Femur (tissue), 1 donor: ENCODE measurements at places on chromosomes 6 and 20.

- DNase-seq = no peak
Observed at GRCh38 chr6:28597924-28598722, 72.4 kb downstream of the GPX5 start.

DNA sequence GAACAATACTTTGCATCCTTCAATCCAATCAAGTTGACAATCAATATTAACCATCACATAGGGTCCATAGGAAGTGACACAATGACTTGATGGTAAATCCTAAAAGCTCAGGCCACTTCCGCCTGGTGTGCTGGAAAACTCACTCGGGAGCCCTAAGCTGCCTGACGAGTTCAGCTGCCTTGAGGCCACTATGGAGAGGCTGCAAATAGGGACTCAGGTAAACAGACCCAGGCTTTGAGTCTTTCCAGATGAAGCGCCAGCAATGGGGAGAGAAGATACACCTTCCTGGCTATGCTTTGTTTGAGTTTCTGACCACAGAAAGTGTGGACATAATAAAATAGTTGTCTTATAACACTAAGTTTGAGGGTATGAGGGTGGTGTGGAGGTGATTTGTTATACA lies 112.6 kb downstream of the GPR63 start:
- DNase-seq = no peak

GRCh38 chr6:79782792-79783580 lies 151.9 kb downstream of the SH3BGRL2 start:
- DNase-seq = no peak

DNA sequence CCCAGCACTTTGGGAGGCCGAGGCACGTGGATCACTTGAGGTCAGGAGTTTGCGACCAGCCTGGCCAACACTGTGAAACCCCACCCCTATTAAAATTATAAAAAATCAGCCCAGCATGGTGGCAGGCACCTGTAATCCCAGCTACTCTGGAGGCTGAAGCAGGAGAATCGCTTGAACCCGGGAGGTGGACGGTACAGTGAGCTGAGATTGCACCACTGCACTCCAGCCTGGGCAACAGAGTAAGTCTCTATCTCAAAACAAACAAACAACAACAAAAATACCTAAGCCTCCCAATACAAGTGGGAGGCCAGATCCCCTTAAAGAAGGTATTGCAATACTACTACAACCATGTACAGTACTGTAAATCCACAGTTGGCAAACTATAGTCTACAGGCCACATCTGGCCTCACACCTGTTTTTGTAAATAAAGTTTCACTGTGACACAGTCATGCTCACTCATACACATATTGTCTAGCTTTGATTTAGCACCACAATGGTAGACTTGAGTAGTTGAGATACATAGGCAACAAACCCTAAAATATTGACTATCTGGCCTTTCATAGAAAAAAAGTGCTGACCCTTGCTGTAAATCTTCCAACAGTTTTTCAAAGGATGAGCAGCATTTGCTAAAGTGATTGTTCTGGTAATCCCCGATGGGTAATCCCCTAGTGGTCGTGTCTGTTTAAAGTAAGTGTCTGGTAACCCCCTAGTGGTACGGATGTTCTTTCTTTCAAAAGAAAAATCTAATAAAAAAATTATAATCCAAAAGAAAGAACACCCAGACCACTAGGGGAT lies 202.0 kb downstream of the RNGTT start:
- no peak for DNase-seq

- no peak for DNase-seq
Observed at GRCh38 chr6:56238352-56238751, 9.0 kb downstream of the COL21A1 start.

- DNase-seq = peak; percentile 47
Observed at GRCh38 chr6:11607383-11607782, 69.8 kb downstream of the TMEM170B start.

DNA sequence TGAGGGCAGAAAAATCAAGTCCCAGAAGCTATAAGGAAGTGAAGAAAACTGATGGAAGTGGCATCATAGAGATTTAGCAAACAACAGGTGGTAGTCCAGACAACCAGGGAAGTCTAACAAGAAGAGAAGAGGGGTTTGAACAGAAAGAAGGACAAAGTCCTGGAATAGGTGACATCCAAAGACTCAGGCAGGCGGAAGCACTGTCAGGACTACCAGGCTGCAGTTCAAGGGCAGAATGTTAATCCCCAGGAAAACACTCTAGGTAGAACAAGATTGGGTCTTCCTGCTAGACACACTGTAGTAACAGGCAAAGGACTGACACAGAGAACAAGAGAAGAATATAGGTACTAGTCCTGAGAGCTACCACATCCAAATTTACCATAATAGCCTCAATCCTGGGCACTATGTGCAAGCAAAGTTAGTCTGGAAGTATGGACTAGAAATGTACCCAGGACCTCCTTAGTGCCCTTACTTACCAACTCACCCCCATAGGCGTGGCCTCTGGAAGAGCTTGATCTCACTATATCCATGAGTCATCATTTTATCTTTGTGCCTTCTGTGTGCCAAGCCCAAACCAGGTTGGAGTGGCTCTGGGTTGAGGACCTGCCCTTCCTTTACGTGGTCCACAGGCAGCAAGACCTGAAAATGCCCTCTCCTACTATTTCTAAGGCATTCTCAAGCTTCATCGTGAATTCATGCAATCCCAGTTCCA lies 2.2 kb upstream of the EPB41L2 start:
- DNase-seq = no peak

DNA sequence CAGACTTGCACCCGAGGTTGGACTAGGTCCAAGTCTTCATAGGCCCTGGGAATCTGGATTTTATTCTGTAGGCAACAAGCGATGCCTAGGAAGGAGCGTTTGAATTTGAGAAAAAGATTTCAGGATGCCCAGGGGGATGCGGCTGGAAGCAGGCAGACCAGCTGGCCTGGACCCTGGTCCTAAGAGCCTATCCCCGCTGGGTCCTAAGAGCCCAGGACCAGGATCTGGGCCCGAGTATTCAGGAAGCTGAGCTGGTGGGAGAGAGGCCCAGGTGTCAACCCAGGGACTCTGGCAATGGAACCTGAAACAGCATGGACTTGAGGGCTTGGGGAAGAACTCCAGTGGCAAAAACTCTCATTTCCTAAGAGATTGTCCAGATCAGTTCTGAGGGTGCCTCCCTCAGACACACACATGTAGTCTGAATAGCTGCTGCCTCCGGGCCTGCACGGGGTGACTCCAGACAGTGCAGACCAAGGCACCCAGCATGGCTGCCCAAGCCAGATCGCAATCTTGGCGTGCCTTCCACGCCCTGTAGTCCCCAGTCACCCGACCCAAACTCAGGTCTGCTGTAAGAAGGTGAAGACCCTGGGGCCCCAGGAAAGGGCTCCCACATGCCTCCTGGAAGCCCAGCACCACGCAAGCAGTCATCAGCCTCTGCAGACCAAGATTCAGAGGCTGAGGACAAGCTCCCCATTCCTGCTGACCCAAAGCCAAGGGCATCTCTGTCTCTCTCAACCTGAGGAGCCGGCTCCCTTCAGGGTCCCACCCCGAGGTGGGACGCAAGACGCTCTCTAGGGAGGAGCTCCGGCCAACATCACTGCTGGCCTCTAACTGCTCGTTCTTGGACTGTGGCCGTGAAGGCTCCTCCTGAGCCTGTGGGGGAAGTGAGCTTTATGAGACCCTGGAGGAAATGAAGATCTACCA lies 34.4 kb downstream of the RRBP1 start:
- DNase-seq = no peak

GRCh38 chr6:153044295-153044694 lies 41.8 kb upstream of the MTRF1L start:
- no peak for DNase-seq

GRCh38 chr20:36830791-36831691 lies 44.9 kb upstream of the TLDC2 start:
- DNase-seq = peak; percentile 67

DNA sequence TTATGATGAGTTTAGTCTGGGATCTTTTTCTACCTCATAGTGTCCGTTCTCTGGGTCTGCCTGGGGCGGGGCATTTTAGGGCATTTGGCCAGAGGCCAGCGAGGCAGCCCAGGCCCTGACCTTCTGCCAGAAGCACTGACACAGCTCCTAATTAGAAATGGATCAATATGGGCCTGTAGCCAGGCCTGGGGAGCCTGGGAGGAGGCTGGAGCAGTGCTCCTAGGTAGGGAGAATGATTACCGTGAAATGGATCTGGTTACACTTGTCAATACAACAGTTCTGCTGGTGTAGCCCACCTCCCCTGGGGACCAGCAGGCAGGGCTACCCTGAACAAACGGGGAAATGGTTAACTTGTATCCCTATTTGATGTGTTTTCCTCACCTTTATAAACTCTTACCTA lies 23.0 kb downstream of the RALY start:
- no peak for DNase-seq

DNA sequence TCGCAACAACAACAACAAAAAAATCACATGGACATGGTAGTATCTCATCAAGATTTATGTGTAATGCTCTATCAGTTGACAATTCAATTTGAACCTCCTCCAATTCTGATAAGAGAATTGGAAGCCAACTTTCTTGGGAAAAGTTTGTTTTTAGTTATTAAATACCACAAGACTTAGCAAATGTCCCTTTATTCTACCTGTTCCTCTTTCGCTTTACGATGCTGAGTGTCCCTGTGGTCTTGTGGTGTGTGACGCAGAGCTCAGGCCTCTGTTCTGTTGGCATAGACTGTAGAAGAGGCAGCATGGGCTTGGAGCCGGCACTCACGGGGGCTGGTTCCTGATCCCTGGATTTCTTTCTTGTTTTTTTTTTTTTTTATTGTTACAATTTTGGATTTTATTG lies 76.7 kb downstream of the PSMB1 start:
- no peak for DNase-seq

DNA sequence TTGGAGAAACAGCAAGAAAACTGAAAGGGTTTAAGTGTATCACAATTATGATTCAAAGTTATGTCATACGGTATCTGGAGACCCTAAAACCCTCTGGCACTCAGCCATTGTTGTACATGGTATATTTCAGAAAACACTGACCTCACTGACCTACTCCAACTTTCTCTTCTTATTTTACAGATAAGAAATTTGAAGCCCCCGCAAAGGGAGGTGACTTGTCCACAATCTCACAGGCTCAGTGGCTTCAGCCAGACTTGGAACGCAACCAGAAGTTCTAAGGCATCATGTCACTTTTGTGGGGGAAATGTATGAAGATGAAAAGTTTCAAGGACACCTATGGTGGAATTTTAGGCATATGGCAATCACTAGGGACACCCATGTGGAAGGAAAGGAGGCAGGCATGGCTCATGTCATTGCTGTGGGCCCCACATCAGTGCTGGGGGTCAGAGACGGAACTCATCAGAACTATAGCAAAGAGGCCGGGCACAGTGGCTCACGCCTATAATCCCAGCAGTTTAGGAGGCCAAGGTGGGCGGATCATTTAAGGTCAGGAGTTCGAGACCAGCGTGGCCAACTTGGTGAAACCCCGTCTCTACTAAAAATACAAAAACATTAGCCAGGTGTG lies 5.2 kb upstream of the TRIB3 start:
- DNase-seq = no peak

DNA sequence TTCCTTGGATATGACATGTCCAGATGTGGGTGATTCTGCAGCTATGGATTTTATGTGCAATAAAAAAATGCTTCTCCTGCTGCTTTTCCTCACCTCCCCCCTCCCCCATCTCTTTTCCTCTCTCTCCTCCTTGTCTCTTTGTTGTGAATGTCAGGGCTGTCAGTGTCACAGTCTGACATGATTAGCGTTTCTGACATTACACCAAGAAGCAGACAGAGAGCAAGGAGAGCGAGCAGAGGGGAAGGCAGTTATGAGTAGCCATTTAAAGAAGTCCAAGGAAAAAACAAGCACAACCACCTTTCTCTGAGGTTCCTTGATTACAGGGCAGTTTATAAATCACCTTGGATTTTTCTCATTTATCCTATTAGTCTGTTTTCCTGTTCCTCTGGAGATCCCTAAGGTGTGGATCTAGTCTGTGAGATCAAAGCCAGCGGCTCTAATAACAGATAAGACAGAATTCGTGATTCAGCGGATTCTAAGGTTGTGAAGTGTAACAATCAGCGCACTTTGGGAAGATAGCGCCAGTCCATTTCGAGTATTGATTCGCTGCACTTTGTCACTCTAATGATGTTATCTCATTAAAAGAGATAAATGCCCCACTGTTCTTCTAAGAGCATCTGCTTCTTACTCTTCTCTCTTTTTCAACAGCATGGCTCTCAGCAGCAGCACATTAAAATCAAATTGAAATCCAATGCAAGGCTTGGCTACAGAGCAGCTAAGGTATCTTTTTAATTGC lies 101.4 kb downstream of the BACH2 start:
- DNase-seq = no peak

DNA sequence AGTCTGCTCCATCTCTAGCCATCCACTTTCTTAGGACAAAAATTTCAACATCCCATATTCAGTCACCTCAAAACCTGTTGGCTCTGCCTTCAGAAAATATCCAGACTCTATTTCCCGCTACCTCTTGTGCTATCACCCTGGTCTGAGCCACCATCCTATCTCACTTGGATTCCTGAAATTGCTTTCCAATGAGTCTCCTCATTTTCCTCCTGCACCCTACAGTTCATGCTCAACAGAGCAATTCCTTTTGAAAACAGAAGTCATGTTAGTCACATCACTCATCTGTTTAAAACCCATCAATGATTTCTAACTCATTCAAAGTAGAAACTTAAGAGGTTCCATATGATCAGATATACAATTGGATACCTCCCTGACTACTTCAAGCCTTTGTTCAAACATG lies 229.9 kb downstream of the ADGRG6 start:
- DNase-seq = no peak

DNA sequence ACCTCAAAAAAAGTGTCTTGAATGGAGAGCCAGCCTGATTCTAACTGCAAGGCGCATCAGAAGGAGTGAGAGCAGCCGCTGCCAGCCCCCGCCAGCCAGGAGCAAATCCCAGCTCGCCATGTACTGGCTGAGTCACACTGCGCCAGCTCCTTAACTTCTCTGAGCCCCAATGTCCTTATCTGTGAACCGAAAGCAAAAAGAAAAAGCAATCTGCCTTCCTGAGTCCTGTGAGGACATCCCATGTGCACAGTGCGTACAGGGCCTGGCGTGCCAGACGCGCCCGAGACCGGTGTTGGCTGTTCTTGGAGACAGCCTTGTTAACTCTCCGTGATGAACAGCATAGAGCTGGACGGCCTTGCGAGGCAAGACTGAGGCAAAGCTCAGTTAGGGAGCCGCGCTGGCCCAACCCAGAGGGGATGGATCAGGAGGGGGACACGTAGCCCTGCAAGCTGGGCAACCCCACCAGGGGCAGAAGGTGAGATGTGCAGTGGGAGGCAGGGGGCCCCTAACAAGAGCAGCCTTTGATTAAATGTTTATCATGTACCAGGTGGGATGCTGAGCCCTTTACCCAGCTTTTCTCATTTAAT lies 122.7 kb downstream of the AGPAT4 start:
- DNase-seq = no peak

DNA sequence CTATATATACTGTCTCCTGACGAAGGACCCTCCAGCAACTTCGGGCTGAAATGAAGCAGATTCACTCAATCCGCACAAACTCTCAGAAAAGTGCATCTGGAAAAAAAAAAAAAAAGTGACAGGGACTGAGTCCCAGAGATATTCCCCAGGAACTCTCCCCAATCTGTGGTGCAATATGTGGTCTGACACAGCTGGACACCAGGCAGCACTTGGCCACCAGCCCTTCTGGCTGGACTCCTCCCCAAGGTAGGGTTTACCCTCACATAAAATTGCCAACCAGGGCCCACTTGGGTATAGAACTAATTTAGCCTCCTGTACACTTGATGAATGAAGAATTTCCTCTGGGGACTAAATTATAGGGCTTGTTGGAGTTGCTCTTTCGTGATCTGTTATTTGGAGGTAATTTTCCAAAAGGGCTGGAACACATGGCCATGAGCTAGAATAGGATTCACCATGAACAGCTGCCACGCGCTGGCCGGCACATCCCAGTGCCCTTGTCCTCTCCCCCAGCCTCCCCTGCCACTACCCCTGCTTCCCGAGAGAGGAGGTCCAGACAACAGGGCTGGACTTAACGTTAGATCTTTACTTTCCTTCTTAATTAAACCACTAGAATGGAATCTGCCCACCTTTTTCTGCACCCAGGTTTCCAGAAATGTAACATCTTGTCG lies 379.2 kb downstream of the BMP2 start:
- peak; percentile 23 for DNase-seq
